ENCODE measurements at places on chromosomes 3 and 15.

- no peak overlapping the region for H3K4me3 ChIP-seq
- no peaks in the 10 kb centered on the region for H3K27me3 ChIP-seq
- DNase-seq: no peak
- H3K27ac ChIP-seq: no peak overlapping the region
- peaks cover 100% of the 10 kb centered on the region for H3K36me3 ChIP-seq
Observed at GRCh38 chr3:9681723-9682081, 21.9 kb upstream of the CPNE9 start.

DNA sequence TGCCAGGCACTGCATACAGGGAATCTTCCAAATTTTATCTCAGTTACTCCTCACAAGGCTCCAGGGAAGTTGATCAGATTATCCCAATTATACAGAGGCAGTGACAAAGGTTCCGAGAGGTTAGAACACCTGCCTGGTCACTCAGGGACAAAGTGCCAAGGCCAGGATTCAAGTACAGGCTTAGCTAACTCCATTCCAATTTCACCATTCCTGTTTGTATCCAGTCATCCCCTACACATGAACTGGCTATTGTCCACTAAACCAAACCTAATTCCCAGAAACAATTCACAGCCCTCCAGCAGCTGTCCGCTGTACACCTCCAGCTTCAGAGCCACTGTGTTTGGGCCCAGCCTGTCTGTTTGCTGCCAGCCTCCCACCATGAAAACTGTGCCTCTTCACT, 16.0 kb downstream of the MUC13 start:
- no peak for DNase-seq
- no peak overlapping the region for H3K27ac ChIP-seq
- H3K4me3 ChIP-seq: no peak overlapping the region
- H3K4me1 ChIP-seq: no peaks in the 10 kb centered on the region
- no peaks in the 10 kb centered on the region for H3K27me3 ChIP-seq

- no peaks in the 10 kb centered on the region for H3K4me1 ChIP-seq
- DNase-seq: no peak
- no peaks in the 10 kb centered on the region for H3K36me3 ChIP-seq
- H3K27me3 ChIP-seq: no peaks in the 10 kb centered on the region
- H3K4me3 ChIP-seq: no peak overlapping the region
- H3K27ac ChIP-seq: no peak overlapping the region
Observed at GRCh38 chr15:86538141-86538540, 458.5 kb downstream of the AGBL1 start.

GRCh38 chr3:52620580-52620979, 65.1 kb downstream of the PBRM1 start:
- DNase-seq: no peak
- no peak overlapping the region for H3K27ac ChIP-seq
- H3K4me1 ChIP-seq: no peaks in the 10 kb centered on the region
- no peak overlapping the region for H3K4me3 ChIP-seq
- peaks cover 8% of the 10 kb centered on the region for H3K36me3 ChIP-seq

GRCh38 chr3:38653685-38654537, 4.4 kb upstream of the SCN5A start:
- peaks cover 4% of the 10 kb centered on the region for H3K4me1 ChIP-seq
- no peaks in the 10 kb centered on the region for H3K27me3 ChIP-seq
- no peak for DNase-seq
- no peaks in the 10 kb centered on the region for H3K36me3 ChIP-seq

DNA sequence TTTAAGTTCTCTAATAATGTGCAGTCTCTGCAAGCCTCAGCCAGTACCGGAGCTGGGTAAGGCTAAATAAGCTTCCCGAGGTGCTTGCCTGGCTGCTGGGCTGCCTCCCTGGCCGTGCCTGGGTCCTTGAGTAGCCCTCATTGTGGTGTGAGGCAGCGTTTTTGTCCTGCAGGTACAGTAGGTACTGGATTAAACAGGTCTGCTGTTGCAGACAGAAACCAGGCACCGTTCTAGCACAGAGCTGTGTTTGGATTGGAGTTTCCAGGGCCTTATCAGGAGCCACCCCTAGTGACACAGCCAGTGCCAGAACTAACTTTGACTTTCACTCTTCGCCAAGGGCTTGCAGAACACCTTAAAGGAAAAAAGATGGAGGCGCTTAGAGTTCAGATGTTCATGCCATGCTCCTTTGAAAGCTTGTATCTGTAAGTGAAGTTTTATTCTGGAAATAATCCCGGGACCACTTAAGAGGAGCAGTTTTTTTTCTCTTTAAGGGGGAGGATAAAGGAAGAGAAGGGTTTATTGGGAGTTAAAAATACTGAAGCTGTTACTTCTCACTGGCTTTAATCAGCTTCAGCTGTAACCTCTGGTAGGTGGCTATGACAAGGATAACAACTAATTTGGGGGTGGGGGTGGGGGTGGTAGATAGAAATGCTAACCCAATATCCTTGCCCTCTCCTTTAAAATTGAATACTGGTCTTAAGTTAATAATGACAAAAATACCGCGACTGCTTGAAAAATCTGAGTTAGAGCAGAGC, 126.8 kb downstream of the MITF start:
- no peak overlapping the region for H3K27ac ChIP-seq
- no peak overlapping the region for H3K4me3 ChIP-seq
- H3K36me3 ChIP-seq: no peaks in the 10 kb centered on the region

DNA sequence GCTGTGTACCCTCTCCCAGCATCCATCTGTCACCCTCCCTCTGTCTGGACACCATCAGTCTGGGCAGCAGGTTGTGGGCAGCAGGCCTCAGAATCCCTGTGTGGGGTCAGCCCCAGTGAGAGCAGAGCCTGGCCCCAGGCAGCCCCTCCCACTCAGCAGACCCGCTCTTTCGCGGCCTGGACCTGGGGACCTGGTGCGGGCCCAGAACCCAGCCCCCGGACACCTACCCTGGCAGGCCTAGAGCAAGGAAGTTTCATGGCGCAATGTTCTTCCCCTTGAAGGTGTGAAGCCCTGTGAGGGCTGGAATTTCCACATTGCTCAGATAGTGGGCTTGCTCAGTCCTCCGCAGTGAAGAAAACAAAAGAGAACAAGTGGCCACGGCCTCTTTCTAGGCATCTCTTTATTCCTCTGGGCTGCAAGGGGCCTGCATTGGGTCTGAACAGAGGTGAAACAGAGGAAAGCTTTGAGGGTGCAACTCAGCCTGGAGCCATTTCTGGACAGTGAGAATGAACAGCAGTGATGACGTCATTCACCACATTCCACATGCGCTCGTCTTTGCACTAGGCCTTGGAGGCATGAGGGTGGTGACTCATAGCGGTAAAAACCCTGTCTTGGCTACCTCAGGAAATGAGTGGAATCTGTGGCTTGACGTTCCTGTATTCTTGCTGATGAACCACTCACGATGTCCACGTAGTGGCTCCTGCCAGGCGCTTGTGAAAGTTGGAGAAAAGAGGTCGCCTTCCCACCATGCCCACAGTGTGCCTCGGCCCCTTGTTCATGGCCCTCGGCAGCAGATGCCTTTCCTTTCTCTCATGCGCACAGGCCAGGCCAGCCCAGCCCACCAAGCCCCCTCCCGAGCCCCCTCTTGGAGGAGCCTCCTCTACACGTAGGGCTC, 66.1 kb downstream of the SLC30A4 start:
- H3K36me3 ChIP-seq: no peaks in the 10 kb centered on the region
- no peak overlapping the region for H3K4me3 ChIP-seq
- H3K27me3 ChIP-seq: no peaks in the 10 kb centered on the region
- DNase-seq: peak; percentile 51
- no peaks in the 10 kb centered on the region for H3K4me1 ChIP-seq

GRCh38 chr3:65830948-65831732, 207.6 kb downstream of the MAGI1 start:
- no peaks in the 10 kb centered on the region for H3K36me3 ChIP-seq
- no peaks in the 10 kb centered on the region for H3K27me3 ChIP-seq
- no peaks in the 10 kb centered on the region for H3K4me1 ChIP-seq
- no peak overlapping the region for H3K27ac ChIP-seq
- no peak for DNase-seq

- no peaks in the 10 kb centered on the region for H3K36me3 ChIP-seq
- no peak overlapping the region for H3K4me3 ChIP-seq
- DNase-seq: no peak
- no peaks in the 10 kb centered on the region for H3K27me3 ChIP-seq
Observed at GRCh38 chr15:42621996-42622925, 46.9 kb downstream of the STARD9 start.

DNA sequence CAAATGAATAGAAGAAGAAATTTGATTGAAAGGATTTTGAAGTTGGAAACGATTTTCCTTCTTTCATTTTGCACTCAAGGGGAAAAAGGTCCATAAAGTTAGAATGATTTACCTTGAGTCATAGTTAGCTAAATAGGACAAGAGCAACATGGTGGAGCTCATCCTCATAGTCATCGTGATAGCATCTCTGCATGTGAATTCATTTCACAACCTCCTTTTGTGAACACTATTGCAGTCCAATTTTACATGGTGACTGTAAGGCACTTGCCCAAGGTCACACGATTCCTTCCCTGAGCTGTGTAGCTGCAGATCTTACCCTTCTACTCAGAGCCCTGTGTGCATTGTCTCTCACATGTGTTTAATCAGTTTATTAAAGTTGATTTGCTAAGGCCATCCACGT, 359.8 kb upstream of the C2CD4B start:
- no peak overlapping the region for H3K27ac ChIP-seq
- H3K36me3 ChIP-seq: no peaks in the 10 kb centered on the region
- DNase-seq: no peak
- no peak overlapping the region for H3K4me3 ChIP-seq
- no peaks in the 10 kb centered on the region for H3K4me1 ChIP-seq
- H3K27me3 ChIP-seq: no peaks in the 10 kb centered on the region

DNA sequence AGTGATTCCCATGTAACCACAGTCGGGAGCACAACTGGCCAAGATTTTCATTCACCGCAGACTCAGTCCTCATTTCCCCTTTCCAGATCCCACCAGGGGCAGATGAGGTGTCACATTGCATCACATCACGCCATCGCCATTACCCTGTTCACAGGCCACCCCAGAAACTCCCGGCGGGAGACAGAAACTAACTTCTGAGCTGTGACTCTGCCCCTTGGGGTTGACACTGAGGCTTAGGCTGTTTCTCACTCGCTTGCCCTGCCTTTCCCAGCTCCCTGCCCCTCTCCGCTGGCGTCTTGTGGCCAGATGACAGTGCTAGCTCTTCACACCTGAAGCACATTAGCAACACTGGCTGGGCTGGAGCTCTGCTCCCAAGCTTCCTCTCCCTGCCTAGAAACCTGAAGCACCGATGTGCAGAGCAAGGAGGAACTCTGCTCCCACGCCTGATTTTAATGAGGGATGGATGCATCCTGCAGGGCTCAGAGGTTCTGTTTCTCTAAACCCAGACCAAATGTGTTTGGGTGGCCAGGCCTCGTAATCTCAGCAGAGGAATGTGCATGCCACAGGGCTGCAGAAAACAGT, 88.8 kb upstream of the CTDSPL start:
- no peaks in the 10 kb centered on the region for H3K36me3 ChIP-seq
- H3K27me3 ChIP-seq: no peaks in the 10 kb centered on the region
- no peak overlapping the region for H3K4me3 ChIP-seq
- no peak overlapping the region for H3K27ac ChIP-seq

DNA sequence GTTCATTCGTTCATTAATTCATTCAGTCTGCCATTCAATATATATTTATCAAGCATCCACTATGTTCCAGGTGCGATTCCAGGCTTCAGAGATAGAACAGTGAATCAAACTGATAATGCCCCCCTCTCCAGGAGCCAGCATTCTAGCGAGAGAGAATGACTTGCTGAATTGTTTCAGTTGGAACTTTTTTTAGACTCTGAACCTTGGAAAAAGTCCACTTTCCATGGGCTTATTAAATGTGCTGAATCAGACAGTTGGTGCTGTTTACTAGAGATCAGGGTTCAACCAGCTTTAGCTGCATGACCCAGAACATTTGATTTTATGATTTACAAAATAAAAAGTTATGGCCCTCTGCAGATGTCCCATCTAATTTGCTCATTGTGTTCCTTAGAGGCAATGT, 213.2 kb downstream of the THSD4 start:
- H3K36me3 ChIP-seq: no peaks in the 10 kb centered on the region
- no peak overlapping the region for H3K27ac ChIP-seq
- no peaks in the 10 kb centered on the region for H3K27me3 ChIP-seq
- peaks cover 3% of the 10 kb centered on the region for H3K4me1 ChIP-seq

DNA sequence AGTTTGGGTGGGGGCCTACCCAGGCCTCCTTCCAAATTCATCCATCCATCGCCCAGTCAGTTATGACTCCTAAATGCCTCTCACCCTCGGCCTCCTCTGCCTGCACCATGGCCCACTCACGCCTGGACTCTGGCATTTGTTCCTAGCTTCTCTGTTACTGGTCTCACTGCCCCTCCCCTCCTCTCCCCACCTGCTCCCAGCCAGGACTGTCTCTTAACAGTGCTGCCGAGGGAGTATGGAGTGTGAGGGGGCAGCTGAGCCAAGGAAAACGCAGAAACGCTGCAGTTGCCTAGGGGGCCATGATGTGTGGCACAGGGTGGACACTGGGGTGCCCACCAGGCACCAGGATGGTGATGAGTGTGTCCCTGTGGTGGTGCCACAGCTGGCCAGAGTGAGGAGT, 3.1 kb downstream of the RCCD1 start:
- H3K36me3 ChIP-seq: no peaks in the 10 kb centered on the region
- peak overlapping the region; percentile 63 for H3K4me3 ChIP-seq
- peaks cover 56% of the 10 kb centered on the region for H3K4me1 ChIP-seq
- H3K27ac ChIP-seq: no peak overlapping the region
- DNase-seq: no peak

DNA sequence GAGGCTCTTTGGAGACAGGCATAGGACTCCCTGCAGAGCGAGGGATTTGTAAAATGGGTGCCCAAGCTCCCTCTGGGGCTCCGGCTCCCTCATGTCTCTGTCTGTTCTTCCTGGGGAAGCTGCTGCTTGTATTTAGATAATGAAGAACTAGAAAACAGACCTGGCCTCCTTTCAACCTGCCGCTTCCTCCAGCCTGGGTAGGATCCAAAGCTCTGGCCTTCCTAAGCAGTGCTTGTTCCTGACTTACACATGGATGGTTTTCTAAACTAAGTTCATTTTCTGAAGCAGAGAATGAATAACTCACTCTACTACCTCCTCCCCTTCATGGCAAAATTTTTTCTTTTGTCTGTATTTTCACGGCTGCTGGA, 36.9 kb upstream of the MYZAP start:
- no peak overlapping the region for H3K4me3 ChIP-seq
- H3K4me1 ChIP-seq: peaks cover 7% of the 10 kb centered on the region
- no peak for DNase-seq
- H3K27me3 ChIP-seq: no peaks in the 10 kb centered on the region
- no peaks in the 10 kb centered on the region for H3K36me3 ChIP-seq

GRCh38 chr3:38558864-38559263, 62.7 kb downstream of the EXOG start:
- peaks cover 50% of the 10 kb centered on the region for H3K36me3 ChIP-seq
- no peaks in the 10 kb centered on the region for H3K27me3 ChIP-seq
- DNase-seq: no peak
- peak overlapping the region; percentile 29 for H3K27ac ChIP-seq
- no peak overlapping the region for H3K4me3 ChIP-seq

GRCh38 chr3:139117883-139118760, 73.4 kb upstream of the PRR23C start:
- H3K4me3 ChIP-seq: no peak overlapping the region
- H3K27ac ChIP-seq: no peak overlapping the region
- no peaks in the 10 kb centered on the region for H3K27me3 ChIP-seq
- H3K4me1 ChIP-seq: no peaks in the 10 kb centered on the region
- no peaks in the 10 kb centered on the region for H3K36me3 ChIP-seq
- DNase-seq: no peak
